ENCODE measurements at places on chromosomes 1 and 21. TPM values are rescaled to one million over a fixed set of nuclear protein-coding genes. Genes with fewer than 3 reads are reported as not detected.

DNA sequence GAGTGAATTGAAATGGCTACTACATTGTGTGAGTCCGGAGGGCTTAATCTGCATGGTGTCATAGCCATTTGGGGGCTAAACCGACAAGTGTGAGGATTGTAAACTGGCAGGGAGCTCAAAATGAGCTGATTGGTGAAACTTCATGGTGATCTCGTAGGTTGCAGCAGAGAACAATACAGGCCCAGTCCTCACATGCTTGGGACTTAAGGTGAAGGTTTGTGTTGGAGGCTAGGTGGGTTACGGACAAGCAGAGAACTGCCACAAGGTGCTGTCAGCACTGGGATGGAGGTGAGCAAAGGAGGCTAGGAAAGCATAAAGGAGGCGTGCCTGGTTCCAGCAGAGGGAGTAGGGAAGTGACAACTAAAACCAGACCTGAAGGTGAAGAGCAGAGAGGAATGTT is 9.4 kb downstream of the PGM1 start:
- no peak for DNase-seq

DNA sequence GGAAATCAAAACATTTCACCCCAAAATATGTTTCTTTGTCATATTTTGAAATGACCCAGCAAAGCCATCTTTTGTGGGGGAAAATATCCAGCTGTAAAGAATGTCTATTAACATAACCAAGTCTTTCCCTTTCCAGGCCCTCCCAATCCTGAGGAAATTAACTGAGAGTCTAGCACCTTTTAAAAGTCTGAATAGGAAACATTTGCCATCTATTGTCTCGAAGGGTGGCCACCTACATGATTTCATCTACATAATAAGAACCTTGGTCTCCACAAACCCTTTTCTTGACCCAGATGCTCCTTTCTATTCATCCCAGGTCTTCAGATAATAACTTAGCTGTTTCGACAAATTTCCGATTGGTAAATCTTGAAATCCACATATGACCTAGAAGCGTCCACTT is 5.4 kb upstream of the MT1HL1 start:
- no peak for DNase-seq

- no peak for DNase-seq
Observed at GRCh38 chr1:226100436-226101391, 38.2 kb downstream of the H3-3A start.

DNA sequence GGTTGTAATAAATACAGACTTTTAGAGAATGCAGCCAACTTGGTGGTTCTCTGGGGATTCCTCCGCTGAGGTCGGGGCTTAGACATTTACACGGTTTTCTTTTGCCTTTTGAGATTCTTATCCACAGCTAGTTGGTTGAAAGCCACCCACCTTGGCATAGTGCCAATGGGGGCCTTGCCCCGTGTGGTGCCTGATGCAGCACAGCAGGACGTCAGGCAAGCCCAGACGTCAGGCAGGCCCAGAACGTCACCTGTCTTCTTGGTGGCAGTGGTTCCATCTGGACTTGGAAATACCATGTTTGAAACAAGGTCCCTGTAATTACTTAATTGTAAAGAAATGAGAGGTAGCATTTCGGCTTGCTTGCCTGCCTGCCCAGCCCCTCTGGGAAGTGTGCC is 78.5 kb downstream of the GALNT2 start:
- DNase-seq: no peak

- no peak for DNase-seq
Observed at GRCh38 chr21:37462087-37462861, 95.7 kb downstream of the DYRK1A start.

DNA sequence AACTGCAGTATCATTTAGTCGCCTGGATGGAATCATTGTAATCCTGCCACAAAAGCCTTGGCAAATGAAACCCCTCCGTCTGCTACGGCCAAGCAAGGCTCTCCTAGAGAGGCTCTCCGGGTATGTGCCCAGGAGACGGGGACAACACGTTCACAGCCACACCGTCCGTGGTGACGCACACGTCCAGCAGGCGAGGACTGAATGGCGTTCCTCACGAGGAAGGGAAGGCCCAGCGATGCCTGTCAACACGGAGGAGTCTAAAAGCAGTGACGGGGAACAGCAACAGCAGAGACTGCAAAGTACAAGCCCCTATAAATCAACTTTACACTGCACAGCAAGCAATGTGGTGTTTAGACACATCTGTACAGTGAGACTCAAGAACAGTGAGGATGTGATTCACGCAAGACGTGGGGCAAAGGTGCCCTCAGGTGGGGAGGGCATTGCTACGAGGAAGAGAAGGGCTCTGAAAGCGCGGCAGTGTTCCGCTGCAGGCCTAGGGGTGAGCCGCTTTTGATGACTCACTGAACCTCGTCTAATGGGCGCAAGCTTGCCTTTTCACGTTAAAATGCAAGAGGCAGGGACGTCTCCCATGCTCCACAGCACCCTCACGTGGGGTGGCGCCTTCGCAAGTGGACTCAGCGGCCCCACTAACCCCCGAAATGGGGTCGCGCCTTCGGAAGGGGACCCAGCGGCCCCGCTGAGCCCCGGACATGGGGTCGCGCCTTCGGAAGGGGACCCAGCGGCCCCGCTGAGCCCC is 6.8 kb downstream of the WRAP73 start:
- no peak for DNase-seq

The MNDA gene
- total RNA-seq: 27.0 TPM

DNA sequence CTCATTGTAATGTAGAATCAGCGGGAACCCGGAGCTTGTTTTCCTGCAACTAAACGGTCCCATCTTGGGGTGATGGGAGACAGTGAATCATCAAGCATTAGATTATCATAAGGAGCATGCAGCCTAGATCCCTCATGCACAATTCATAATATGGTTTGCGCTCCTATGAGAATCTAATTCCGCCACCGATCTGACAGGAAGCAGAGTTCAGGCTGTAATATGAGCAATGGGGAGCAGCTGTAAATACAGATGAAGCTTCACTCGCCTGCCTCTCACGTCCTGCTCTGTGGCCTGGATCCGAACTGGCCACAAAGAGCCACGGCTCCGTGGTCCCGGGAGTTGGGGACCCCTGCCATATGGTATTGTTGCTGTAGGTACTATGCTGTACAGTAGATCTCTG is 1.6 kb downstream of the IFI44 start:
- DNase-seq: no peak

- DNase-seq: no peak
Observed at GRCh38 chr1:30680429-30680828, 43.0 kb downstream of the MATN1 start.

The EXTL2 gene
- 10.2 TPM for total RNA-seq

DNA sequence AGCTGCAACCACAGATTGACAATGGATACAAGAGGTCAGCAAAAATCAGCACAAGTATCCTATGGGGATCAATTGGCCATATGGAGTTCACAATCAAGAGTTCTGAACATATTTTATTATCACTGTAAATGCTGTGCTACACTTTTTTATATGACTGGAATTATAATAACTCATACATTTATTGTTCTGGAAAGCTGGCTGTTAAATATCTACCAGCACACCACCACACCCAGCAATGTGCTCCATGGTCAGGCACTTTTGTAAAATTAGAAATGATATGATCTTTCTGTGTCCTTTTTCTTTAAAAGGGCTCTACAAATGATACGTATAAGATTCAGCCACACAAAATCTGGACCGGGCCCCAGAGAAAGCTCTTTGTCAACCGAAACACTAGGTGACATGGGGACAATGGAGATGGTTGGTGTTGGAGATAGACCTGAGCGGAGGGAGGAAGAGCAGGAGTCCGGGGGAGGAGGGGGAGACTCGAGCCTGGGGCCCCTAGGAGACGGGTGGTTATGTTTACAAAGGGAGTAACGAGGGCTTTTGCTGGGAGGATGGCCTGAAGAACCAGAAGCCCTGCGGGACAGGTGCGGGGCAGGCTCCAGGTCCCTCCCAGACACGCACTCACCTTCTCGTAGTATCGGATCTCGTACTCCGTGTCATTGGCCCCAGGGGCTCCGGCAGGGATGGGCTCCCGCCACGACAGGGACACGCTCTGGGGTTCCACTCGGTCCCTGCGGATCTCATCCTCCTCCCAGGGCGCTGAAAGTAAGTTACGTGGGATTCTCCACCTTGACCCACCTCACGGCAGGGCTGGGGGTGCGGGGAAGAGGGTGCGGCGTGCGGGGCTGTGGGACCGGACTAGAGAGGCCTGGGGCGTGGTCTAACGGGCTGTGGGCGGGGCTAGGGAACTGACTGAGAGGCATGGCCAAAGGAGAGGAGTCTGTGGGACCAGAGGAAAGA is 30.0 kb downstream of the EPHA10 start:
- no peak for DNase-seq

All from omental fat pad (tissue), 4 donors.